ENCODE measurements at places on chromosomes 6 and 20. TPM values are rescaled to one million over a fixed set of nuclear protein-coding genes. Genes with fewer than 3 reads are reported as not detected.

Gene FAM83B
- total RNA-seq: not detected

Gene MUCL3
- not detected for total RNA-seq

Gene CDH4
- total RNA-seq: under 0.01 TPM

Gene AGER
- 0.20 TPM for total RNA-seq

Gene SLC22A3
- total RNA-seq: 0.59 TPM

Gene TCF21
- 0.20 TPM for total RNA-seq

Gene DEFB132
- not detected for total RNA-seq

Gene TRIM10
- total RNA-seq: not detected

Gene SLC22A16
- not detected for total RNA-seq

Gene PLCB4
- 1.5 TPM for total RNA-seq

Gene OPN5
- not detected for total RNA-seq

Gene MRPL2
- total RNA-seq: 30.9 TPM

Gene PHACTR2
- total RNA-seq: 40.9 TPM

Gene LRRC1
- total RNA-seq: 1.5 TPM
